ENCODE measurements at places on chromosomes 12 and 14. TPM values are rescaled to one million over a fixed set of nuclear protein-coding genes. Genes with fewer than 3 reads are reported as not detected.

The TRIM9 gene
- polyA plus RNA-seq, result 0.70 TPM

- DNase-seq, result no peak
Measured at GRCh38 chr12:89706986-89707702, 1.5 kb downstream of the ATP2B1 start.

DNA sequence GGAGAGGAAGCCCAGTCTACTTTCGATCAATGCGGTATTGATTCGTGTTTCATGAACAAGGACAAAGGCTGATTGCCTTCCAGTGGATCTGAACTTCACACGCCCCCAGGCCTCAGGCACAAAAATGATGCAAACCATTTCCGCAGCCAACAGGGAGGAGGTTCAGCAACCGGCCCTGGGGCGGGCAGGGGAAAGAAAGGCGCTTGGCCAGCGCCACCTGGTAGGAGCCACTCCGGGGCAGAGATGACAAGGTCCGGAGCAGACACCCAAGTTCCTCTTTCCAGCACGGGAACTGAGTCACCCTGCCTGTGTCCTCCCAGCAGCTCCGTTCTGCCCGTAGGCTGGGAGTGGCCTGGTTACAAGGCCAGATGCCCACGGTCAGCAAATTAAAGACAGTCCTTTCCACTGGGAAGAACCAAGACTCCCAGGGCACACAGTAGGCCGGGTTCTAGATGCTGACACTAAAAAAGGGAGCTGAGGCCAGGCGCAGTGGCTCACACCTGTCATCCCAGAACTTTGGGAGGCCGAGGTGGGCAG is 136.3 kb downstream of the SCARB1 start:
- DNase-seq, result no peak

DNA sequence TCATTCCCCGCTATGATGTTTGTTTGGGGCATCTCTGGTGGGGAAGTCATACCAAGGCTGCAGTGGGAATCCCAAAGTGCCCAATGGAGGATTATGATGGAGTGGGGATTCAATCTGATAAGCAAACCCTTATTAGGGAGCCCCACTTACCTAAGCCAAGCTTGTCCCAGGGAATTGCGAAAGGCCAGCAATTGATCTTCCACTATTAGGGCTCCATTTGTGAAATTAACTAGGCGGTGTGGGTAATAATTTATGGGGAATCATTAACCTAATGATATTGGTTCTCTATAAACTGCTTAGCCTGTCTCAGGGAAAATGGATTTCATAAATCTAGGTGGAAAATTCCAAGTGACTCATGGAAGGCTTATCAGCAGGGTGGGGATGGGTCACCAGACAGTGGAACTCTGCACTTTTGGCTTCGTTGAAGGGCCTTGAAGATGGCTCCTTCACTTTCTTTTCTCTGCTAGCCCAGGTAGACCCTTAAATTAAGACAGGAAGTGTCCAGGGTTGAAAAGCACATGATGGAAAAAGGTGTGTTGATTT is 113.0 kb upstream of the WSCD2 start:
- DNase-seq, result no peak

The CCDC196 gene
- not detected for polyA plus RNA-seq

- no peak for DNase-seq
Measured at GRCh38 chr12:60535363-60535762, 939.5 kb downstream of the SLC16A7 start.

- DNase-seq, result no peak
Measured at GRCh38 chr12:21697904-21698630, 40.4 kb upstream of the LDHB start.

The RIMKLB gene
- polyA plus RNA-seq, result 22.6 TPM

DNA sequence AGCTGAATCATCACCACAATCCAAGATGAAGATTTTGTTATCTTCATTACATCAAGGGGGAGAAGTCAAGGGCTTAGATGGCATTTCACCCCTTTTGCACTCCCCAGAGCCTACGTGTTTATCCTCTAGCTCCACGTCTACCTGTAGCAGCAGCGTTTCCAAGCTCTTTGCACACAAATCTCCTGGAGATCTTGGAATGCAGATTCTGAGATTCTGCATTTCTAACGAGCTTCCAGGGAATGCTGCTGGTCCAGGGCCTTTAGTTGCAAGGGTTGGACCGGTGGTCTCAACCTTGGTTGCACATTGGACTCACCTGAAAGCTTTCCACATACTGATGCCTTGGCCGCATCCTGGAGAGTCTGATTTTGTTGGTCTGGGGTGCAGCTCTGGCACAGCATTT is 49.5 kb upstream of the STON2 start:
- DNase-seq, result no peak

DNA sequence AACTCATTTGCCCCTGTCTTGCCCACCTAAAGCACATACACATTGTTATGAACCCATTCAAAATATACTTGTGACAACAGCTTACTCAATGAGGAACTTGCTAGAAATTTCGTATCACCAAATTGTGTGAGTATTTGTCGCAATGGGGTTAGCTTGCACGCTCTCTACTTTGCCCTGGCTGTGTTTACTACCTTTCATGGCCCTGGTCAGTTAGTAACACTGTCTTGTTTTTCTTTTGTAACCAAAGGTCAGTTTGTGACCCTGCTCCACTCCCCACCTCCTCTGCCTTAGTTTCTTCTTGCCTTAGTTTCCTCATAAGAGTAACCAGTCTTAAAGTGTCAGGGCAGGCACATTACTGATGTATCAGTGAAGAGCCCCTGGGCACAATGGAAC is 205.8 kb upstream of the EEA1 start:
- no peak for DNase-seq

- no peak for DNase-seq
Measured at GRCh38 chr14:33307691-33308251, 369.1 kb downstream of the NPAS3 start.

The TAS2R8 gene
- polyA plus RNA-seq, result not detected

DNA sequence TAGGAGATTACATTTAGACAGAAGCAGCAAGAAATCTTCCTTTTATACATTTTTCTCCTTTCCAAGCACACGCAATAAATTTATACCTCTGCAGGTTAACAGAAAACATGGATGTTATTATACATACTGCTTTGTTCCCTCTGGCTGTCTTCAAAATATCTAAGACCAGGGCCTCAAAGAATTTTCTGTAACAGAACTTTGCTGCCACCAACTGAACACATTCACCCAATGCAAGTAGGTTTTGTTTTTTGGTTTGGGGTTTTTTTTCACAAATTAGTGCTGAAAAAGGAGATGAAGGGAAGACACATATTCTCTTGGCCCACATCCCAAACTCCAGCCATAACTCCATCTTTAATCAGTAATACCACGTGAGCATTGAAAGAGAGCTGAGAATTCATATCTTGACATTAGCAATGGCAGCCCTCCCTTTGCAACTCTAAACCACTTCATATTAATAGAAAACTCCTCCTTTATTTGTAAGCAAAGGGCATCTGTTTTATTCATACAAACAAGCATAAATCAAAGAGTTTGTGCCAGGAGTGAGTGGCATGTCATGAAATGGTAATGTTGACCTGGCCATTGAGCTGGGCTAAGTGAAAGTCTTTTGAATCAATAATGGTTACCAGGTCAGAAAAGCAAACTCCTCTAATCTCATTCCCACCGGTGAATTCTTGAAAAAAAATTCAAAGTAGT is 150.8 kb upstream of the FSCB start:
- DNase-seq, result peak; percentile 15

GRCh38 chr14:105326891-105327694 is 12.5 kb downstream of the PACS2 start:
- DNase-seq, result no peak

GRCh38 chr14:65453807-65454480 is 41.4 kb downstream of the FUT8 start:
- no peak for DNase-seq

- DNase-seq, result no peak
Measured at GRCh38 chr12:104003596-104003995, 37.9 kb downstream of the TDG start.

DNA sequence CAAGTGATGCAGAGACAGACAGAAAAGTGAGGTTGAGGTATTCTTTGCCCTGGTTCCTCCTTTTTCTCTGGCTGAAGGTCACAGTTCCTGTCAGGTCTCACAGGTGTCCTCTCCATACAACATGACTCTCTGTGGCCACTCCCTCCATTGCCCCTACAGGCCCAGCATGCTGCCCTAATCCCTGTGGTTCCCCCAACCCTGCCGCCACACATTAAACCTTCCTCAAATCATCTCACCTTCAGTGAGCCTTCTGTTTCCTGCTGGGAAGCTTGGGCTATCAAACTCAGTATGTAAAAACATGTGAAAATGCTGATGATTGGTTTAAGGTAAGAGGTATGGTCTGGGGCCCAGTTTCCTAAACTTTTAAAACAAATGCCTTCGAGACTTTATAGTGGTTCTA is 159.0 kb upstream of the E2F7 start:
- no peak for DNase-seq

DNA sequence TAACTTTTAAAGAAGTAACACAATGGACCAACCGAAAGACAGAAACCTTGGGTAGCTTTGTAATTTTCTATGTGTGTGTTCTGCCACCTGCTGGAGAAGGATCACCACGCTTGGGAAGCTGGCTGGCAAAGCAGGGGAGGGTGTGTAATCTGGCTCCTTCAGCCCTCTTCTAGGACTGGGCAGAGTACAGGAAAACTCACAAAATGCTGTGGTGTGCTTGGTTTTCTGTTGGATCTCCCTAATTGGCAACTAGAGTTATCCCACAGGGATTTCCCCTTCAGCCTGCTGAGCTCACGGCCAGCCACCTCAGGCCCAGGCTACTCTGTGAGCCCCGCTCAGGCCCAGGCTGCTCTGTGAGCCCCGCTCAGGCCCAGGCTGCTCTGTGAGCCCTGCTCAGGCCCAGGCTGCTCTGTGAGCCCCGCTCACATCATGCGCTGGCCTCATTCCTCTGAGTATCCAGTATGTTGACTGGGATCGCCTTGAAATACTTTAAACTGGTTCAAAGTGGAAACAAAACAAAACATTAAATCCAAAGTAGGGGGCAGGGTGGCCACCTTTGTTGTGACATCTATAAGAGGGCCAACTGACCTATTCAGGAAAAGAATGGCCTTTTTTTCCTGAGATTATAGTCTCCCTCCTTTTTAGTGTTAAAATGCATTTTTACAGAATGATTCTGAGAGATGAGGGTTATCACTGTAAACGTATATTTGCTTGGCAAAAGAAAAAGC is 52.0 kb upstream of the RNU6-8 start:
- DNase-seq, result peak; percentile 53

The LPAR5 gene
- 2.2 TPM for polyA plus RNA-seq

- no peak for DNase-seq
Measured at GRCh38 chr14:98428483-98428994, 843.5 kb downstream of the BCL11B start.

The SDS gene
- 0.85 TPM for polyA plus RNA-seq

DNA sequence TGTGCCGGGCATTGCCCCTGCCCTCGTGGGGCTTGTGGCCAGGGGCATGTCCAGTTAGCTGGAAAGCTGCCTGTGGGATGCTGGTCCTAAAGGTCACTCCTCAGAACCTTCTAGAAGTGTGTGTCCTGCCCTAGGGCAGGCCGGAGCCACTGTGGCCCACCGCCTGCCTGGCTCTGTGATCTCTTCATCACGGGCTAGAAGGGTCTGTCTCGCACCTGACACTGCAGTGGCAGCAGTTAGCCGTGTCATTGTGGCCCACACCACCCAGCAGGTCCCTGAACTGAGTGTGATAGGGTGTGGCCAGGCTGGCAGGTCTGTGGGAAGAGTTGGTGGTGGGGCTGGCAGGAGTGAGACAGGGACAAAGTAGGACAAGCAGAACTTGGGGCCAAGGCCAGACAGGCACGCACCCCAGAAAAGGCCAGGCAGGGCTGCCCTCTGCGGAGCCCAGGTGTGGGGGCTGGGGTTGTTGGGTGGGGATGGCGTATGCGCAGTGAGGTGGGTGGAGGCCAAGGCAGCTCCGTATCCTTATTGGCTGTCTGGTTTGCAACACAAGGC is 41.2 kb downstream of the ADGRD1 start:
- DNase-seq, result no peak

The SLC6A12 gene
- polyA plus RNA-seq, result 1.5 TPM

DNA sequence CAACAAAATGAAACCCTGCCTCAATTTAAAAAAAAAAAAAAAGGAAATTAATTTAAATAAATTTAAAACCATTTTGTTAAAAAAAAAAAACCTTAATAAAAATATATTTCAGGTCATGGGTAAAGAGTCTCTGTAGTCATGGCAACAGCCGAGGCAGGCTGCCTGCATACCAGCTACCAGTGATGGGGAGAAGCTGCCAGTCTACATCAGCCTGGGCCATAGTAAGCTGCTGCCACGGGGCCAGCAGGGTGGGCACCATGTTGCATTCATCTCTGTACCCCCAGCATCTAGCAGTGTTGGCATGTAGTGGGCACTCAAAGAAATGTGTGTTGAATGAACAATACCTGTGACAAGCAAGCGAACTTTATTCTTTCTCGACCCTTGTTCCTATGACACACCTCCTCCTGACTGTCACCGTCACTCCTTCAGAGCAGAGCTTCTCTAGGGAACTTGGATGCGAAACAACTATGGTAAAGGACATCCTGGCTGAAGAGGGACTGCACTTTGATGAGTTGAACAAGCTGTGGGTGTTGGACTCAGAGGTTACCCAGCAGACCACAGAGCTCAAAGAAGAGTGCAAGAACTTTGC is 7.3 kb upstream of the AP4S1 start:
- DNase-seq, result no peak

The PUS1 gene
- 22.2 TPM for polyA plus RNA-seq

DNA sequence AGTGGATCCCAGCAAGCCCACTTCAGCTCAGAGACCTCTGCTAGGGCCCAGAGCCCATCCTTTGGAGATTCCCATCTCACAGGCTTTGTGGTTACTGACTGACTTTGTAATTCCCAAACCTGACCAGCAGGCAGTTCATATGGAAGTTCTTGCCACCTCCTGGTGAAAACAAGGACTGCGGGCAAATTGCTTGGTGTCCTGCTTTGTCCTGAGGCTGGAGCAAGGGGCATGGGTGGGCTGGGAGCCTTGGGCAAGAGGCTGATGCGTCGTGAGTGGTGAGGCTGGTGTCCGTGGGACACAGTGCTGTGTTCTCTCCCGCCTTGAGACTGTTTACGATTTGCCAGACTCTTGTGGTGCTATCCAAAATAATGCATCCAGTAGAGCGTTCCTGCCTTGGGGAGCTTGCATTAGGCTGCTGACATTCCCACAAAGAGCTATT is 91.0 kb downstream of the LRRC74A start:
- DNase-seq, result no peak

DNA sequence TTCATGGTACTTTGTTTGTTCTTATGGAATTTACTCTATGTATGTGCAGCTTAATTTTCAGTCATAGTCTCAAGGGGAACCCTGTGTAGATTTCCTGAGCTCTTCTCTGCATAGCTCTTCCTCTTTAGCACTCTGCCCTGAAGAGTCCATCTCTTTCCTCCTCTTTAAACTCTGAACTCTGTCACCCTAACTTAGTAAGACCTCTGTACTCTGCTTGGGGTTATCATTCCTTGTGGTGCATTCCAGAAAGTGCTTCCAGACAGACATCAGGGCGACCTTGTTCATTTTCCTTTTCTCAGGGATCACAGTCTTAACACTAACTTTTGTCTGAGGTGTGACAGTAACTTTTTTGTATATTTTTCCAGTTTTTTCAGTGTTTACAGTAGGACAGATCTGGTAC is 179.3 kb downstream of the RAD51B start:
- DNase-seq, result no peak

- DNase-seq, result no peak
Measured at GRCh38 chr12:110858848-110859247, 12.1 kb downstream of the CCDC63 start.

- DNase-seq, result no peak
Measured at GRCh38 chr12:5073853-5074252, 30.2 kb downstream of the KCNA5 start.

The FAR2 gene
- polyA plus RNA-seq, result 8.3 TPM

The BCDIN3D gene
- polyA plus RNA-seq, result 4.4 TPM

Data from urinary bladder (tissue), 4 donors.